Esophagus squamous epithelium (tissue), 5 donors: ENCODE measurements at places on chromosomes 3 and 15.

- no peak for DNase-seq
These were observed 20.3 kb upstream of the BSN start for GRCh38 chr3:49533786-49534519.

- DNase-seq: no peak
These were observed 315.1 kb upstream of the PROK2 start for GRCh38 chr3:72100080-72100511.

GRCh38 chr15:85597155-85597815 lies 197.4 kb downstream of the KLHL25 start:
- DNase-seq: no peak

- no peak for DNase-seq
These were observed 41.7 kb downstream of the CCR3 start for GRCh38 chr3:46283881-46284450.

- no peak for DNase-seq
These were observed 10.8 kb downstream of the RASL12 start for GRCh38 chr15:65056868-65057548.

- DNase-seq: no peak
These were observed 18.1 kb upstream of the TMEM40 start for GRCh38 chr3:12777171-12777570.
